Non-pigmented ciliary epithelial cell (primary cell): ENCODE measurements at places on chromosomes 6 and 20.

DNA sequence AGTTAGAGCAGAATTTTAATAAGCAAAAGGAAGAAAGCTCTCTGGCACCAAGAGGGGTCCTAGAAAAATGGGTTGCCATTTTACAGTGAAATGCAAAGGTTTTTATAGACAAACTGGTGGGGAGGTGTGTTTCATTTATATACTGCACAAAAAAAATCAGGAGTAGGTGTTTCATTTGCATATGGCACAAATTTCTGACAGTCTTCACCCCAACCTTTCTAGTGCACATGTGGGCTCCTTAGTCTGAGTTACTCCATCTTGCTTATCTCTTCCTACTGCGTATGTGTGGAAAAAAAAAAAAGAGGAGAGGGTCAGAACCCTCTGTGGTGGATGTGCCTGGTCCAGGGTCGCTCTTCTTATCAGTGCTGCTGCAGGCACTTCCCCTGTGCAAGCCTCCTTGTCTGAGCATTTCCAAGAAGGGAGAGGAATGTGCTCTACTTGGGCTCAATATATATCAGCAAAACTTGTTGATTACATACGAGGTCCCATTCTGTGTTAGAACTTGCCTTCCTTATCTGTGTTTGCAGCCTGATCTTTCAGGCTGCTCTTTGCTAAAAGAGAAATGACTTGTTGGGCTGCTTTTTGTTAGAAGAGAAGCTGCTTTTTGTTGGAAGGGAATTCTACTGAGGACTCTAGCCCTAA, 59.0 kb upstream of the MRAP2 start:
- DNase-seq: no peak

GRCh38 chr20:48238326-48238725, 453.0 kb upstream of the SULF2 start:
- peak; percentile 9 for DNase-seq

DNA sequence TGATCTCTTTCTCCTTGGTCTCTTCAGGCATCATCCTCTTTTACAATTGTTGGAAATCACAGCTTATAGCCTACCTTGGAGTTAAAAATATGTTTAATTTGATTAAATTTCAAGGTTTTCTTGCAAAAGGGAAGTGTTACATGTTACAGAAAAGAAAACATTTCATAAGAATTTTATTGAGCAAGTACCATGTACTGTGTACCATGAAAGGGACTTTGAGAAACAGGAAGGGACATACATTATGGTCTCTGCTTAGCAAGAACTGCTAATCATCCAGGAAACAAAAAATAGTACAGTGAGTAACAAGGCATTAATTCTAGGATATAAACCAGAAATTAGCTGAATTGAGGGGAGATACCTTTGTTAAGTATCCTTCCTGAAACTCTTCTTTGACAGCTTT, 145.3 kb upstream of the SPACA1 start:
- no peak for DNase-seq

DNA sequence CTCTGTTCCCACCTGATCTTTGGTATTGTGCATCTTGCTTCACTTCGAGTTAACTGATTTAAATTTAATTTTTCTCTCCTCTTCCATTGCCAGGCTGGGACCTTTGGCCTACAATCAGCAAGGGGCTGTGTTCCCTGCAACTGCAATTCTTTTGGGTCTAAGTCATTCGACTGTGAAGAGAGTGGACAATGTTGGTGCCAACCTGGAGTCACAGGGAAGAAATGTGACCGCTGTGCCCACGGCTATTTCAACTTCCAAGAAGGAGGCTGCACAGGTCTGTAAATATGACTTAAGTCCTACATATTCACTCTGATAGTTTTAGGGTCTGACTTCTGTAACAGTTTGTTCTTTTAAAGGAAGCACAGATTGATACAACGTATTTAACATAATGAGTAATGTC, 412.4 kb downstream of the ARHGAP18 start:
- DNase-seq: no peak

DNA sequence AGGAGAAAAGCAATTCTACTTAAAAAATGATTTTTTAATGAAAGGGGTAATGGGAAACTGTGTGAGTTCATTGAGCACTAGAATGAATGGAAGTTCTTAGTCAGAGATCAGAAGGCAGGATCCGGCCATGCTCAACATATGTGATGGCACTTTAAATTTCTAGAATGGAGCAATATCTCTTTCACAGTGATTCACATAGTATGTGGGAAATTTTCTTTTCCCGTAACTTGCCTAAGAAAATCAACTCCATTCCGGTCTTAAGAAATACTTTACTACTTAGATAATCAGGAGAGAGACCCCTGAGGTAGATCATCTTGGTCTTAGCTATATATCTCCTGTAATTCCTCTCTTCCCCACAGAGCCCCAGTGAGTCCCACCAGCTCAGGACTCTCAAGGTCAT, 131.8 kb downstream of the SCML4 start:
- no peak for DNase-seq

GRCh38 chr6:160960839-160961238, 30.7 kb upstream of the MAP3K4 start:
- no peak for DNase-seq

DNA sequence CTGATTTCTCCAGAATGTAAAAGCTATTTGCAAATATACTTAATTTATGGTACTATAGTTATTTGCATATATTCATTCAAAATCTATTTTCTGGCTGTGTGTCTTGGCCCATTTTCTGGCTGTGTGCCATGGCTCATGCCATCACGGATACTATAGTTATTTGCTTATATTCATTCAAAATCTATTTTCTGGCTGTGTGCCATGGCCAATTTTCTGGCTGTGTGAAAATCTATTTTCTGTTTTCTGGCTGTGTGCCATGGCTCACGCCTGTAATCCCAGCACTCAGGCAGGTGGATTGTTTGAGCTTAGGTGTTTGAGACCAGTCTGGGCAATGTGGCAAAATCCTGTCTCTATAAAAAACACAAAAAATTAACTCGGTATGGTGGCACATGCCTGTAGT, 28.9 kb upstream of the RIPK1 start:
- no peak for DNase-seq

DNA sequence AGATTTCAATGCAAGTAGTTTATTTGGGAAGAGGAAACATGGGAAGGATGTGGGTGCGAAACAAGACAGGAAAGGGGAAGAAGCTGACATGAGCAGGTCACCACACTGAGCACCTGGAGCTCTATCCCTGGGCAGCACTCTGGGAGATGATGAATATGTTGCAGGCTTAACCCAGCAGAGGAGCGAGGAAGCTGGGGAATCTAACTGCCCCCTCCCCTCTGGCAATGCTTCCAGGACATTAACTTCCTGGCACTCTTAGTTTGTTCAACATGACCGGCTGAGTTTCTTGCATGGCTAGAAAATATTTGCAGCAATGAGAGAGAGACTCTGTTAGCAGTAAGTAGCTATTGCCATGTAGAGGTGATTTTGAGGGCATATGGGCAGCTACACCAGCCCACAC, 4.9 kb upstream of the ADA start:
- no peak for DNase-seq

GRCh38 chr6:159693894-159694545, 979 bp upstream of the SOD2 start:
- DNase-seq: no peak

DNA sequence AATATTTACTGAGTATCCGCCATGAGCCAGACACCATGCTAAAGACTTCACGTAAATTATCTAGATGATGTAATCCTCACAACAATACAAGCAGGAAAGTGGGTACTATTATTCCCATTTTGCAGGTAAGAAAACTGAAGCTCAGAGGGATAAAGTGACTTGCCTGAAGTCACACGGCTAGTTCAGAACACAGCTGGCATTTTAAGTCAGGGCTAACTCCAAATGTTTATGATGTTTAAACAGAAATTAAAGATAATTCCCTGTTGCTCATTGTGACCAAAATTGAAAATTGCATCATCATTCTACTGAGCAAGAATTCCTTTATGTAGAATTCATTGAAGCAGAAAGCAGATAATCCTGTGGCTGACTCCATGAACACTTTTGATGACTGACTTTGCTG, 71.3 kb upstream of the STXBP5 start:
- DNase-seq: no peak

DNA sequence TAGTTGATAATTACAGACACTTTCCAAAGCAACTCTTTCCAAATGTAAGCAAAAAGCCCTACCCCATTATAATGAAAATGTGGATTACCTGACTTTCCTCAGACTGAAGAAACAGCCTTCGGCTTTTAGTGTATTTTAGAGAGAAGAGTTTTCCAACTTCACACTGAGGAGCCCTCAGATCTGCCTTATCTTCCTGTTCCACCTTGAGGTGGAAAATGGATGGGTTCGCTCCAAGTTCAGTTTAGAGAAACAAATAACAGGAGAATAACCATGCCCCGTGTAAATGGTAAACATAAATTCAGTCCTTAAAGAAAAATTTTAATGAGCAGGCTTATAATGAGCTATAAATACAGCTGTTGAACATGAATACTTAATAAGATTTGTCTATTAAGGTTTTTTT, 21.1 kb upstream of the MTHFD1L start:
- no peak for DNase-seq

GRCh38 chr6:33126101-33126714, 50.4 kb downstream of the HLA-DPB1 start:
- DNase-seq: no peak

DNA sequence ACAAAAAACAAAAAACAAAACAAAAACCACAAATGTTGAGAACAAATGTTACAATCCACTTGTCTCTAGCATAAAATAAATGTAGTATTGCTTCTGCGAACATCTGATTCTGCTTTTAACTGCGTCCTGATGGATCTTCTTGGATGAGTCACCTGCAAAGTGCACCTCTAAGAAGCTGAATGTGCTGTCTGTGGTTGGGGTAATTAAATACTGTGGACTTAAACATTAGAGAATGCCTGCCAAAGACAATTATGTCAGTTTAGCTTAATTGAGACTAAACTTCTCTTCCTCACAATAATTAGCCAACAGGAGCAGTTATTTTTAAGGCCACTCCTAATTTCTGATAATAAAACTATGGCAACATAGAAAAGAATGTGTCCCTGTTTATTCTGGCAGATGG, 253.4 kb downstream of the PHACTR1 start:
- DNase-seq: no peak

- no peak for DNase-seq
Measured at GRCh38 chr20:3224681-3225421, 14.1 kb downstream of the SLC4A11 start.

GRCh38 chr6:42275376-42276033, 57.8 kb upstream of the MRPS10 start:
- DNase-seq: no peak

DNA sequence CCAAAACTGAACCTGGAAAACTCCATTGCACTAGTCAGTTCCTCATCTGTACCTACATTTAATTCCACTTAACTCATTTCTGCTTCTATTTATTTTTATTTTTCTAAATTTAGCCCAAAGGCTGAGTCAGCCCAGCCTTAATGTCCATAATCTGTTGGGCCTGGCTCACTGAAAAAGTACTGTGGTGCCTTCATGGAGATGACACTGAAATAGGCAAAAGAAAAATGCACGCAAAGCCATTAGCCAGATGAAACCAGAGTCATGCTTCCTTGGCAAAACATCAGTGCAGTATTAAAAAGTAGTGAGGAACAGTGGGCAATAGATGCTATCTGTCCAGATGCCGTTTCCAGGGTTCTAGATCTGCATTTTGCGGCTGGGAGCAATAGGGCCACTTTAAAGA, 14.7 kb upstream of the PLCB4 start:
- no peak for DNase-seq

GRCh38 chr20:33709398-33709797, 10.7 kb downstream of the PXMP4 start:
- DNase-seq: no peak

DNA sequence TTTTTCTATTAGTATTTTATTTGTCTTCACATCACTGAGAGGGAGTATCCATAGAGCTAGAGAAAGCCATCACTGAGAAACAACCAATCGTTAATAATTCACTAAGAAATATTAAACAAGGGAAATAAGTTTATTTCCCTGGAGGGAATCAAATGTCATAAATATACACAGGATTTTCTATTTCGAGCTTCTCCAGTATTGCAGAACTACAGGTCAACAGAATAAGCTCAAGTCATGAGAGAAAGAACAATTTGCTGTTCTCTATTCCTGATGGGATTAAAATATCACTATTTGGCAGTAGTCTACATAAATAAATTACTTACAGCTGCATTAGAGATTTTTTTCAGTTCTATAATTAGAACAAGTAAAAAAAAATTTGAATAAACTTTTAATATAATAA, 2.2 kb upstream of the FAM162B start:
- DNase-seq: no peak

GRCh38 chr6:145071836-145072235, 663.5 kb downstream of the EPM2A start:
- DNase-seq: peak; percentile 64

- DNase-seq: no peak
Measured at GRCh38 chr20:44253528-44253927, 6.4 kb downstream of the GDAP1L1 start.

DNA sequence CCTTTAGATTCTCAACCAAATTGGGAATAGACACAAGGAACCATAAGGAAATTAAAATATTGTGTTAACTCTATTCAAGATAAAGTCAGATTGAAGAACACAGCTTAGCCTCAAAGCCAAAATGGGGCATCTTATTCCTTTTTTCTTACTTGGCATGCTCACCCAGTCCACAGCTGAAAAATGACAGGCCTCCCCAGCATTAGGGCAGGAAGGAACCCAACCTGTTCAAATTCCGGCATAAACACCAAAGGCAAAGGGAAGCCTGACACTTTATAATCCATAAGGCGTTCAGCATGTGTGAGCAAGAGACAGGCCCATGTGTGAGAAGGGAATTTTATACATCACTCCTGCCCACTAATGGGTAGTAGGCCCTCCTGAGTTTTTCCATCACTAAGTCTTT, 2.9 kb downstream of the BEND6 start:
- no peak for DNase-seq

GRCh38 chr6:140660295-140660694, 1285.8 kb upstream of the CITED2 start:
- no peak for DNase-seq

- DNase-seq: no peak
Measured at GRCh38 chr6:135572051-135572450, 74.5 kb upstream of the AHI1 start.

DNA sequence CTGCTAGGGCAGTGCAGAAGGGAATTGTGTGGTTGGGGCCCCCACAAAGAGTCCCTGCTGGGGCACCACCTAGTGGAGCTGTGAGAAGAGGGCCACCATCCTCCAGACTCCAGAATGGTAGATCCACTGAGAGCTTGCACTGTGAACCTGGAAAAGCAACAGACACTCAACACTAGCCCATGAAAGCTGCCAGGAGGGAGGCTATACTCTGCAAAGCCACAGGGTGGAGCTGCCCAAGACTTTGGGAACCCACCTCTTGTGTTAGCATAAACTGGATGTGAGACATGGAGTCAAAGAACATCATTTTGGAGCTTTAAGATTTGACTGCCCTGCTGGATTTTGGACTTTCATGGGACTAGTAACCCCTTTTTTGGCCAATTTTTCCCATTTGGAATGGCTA, 328.4 kb upstream of the KHDRBS2 start:
- no peak for DNase-seq
